ENCODE measurements at places on chromosomes 4 and X.

GRCh38 chr4:125432078-125432477 lies 117.3 kb downstream of the FAT4 start:
- DNase-seq, result no peak

GRCh38 chrX:105063743-105064142 lies 156.8 kb downstream of the TEX13A start:
- DNase-seq, result no peak

- DNase-seq, result no peak
Observed at GRCh38 chr4:75834095-75834771, 68.0 kb downstream of the PPEF2 start.

- no peak for DNase-seq
Observed at GRCh38 chr4:180665481-180665880, 1577.7 kb upstream of the TENM3 start.

DNA sequence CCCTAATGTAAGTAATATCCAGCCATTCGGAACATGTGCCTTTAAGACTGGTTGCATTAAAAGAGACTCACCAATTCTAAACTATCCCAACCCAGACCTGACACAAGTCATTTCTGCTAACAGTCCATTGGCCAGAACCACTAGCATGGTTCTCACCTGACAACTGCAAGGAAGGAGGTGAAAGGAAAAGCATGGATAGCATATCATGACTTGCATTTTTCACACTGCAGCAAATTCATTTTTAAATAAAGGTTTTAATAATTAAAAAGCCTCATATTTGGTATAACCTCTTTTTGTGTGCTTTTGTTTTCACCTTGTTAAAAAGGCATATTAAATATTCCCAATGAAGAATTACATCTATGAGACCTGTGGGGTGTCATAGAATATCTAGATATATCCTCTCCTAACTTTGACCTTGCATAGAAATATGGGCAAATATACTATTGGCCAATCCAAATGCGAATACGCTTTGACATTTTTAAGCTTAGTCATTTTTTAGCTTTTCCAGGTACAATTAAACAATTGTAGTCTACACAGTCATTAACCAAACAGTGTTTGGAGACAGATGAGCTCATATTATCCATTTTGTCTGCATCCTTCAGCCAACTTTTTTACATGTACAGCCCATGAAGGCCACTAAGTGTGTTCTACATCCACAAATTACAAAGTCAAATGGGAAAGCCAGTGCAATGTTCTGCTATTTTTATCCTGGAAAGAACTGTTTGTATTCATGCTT lies 295.3 kb downstream of the PDGFC start:
- no peak for DNase-seq

DNA sequence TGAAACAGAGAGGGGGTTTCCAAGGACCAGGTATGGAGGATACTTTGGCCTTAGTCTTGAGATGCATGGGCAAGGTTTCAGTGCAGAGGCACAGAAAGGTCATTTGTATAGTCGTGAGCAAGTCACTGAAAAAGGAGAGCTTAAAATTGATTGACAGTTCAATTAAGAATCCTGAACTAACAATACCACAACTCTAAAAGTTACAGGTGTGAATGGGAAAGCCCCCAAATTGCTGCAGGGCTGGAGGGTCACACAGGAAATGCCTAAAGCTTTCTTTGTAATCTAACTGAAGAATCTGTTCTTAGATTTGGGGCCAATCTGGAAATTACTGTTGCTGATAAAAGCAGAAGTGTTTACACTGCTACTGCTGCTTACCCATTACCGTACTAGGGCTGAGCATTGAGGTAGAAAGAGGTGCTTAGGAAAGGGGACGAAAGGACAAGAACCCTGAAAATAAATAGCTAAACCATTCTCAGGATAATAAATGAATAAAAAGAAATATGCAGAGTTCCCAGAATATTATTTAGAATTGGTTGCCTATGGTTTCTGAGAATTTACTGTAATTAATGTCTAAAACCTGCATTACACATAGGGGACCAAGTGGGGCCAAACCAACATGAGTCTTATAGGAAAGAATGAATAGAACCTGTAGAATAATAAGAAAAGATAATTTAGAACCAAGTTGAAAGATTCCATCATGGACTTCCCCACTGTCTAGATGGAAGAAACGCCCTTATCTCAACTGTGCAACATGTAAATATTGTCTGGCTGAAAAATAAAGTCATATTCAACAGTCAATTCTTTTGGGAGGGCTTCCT lies 91.9 kb upstream of the PPP1R2C start:
- DNase-seq, result peak; percentile 0

- peak; percentile 28 for DNase-seq
Observed at GRCh38 chrX:47218920-47219815, 687 bp downstream of the CDK16 start.

DNA sequence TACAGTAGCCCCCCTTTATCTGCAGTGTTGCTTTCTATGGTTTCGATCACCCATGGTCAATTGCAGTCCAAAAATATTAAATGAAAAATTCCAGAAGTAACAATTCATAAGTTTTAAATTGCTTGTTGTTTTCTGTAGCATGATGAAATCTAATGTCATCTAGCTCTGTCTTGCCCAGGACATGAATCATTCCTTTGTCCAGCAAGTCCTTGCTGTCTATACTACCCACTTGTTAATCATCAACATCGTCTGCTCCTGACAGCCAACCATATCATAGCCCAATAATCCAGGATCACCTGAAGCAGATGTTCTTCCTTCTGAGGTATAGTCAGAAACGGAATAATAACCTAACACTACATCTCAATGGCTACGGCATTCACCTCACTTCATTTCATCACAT lies 79.8 kb downstream of the ADAMTS3 start:
- no peak for DNase-seq

DNA sequence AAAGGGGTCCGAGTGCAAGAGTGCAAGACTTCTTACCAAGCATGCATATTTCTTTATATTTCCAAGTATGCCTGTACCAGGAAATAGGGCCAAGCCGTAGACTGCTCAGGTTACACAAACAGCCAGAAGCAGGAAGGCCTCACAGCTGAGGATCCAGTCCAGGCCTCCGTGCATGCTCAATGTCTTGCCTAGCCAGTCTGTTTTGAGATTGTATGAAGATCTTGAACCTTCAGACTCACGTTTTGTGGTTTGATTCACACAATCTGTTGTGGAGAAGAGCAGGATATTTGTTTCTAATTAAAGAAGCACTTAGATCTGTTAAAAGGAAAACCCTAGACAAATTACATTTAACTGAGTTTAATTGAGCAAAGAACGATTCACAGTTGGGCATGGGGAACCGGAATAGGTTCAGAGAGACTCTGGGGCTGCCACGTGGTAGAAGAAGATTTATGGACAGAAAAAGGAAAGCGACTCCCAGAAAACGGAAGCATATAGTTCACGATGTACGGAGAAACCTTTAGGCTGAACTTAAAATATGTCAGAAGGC lies 1.2 kb downstream of the MGST2 start:
- DNase-seq, result no peak

- DNase-seq, result no peak
Observed at GRCh38 chr4:113593400-113594230, 167.9 kb downstream of the CAMK2D start.

DNA sequence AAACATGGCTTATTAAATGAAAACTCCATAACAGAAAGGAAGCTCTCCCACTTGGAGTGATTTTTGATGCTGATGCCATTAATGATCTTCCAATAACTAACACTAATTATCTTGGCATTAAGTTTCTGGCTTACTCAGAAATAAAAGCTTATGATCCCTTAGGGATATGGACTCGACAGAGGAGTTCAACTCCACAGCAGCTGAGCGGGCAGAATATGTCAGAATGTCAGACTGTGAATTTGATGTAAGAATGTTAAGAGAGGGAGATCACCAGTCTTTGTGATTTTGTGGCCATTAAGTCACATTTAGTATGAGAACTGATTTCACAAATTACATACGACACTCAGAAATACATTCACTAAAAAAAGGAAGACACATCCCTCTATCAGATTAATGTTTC lies 2244.0 kb downstream of the ARAP2 start:
- DNase-seq, result no peak

DNA sequence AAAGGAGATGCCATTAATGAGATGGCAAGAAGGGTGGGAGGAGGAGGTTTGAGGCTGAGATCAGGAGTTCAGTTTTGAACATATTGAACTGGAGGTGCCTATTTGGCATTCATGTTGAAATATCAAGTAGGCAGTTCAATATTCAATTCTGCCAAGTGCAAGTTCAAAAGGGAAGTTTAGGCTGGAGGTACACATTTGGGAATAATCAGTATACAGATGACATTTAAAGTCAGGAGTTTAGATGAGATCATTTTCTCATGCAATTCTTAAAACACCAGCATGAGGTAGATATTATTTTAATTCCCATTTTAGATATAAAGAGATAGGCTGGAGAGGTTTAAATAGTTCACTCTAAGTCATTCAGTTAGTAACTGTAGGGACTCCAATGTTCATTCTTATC lies 26.1 kb downstream of the COQ2 start:
- DNase-seq, result no peak

- no peak for DNase-seq
Observed at GRCh38 chr4:102139132-102139573, 206.1 kb downstream of the SLC39A8 start.

DNA sequence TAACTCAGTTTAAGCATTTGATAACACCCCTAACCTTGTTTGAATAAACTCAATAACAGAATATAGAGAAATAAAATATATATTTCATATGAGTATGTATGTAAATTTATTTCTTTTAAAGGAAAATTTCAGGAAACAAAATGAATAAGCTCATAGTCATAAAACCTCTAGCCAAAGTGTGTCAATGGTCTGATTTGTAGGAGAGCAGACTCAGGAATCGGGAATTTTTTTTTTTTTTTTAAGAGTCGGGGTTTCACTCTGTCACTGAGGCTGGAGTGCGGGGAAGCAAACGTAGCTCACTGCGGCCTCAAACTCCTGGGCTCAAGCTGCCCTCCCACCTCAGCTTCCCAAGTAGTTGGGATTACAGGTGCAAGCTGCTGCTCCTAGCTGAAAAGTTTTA lies 2.4 kb downstream of the PKD2 start:
- DNase-seq, result no peak

GRCh38 chrX:109537324-109537665 lies 651 bp downstream of the NXT2 start:
- no peak for DNase-seq

DNA sequence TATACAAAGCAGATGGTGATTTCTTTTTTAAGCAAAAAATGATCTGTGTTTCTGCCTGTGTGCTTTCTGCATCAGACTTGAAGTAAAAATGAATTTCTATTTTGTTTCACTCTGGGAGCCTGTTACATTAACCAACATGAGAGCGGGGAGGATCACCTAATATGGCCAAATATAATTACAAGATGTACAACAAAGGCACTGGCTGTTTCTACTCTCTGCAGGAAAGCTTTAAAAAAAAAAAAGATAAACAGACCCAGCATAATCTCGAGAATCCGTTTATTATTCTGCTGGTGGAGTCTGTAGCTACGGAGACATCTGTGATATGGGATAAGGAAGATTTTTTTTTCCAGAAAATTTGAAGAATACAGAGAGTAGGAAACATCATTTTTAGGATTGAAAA lies 103.6 kb downstream of the COMMD8 start:
- DNase-seq, result no peak

DNA sequence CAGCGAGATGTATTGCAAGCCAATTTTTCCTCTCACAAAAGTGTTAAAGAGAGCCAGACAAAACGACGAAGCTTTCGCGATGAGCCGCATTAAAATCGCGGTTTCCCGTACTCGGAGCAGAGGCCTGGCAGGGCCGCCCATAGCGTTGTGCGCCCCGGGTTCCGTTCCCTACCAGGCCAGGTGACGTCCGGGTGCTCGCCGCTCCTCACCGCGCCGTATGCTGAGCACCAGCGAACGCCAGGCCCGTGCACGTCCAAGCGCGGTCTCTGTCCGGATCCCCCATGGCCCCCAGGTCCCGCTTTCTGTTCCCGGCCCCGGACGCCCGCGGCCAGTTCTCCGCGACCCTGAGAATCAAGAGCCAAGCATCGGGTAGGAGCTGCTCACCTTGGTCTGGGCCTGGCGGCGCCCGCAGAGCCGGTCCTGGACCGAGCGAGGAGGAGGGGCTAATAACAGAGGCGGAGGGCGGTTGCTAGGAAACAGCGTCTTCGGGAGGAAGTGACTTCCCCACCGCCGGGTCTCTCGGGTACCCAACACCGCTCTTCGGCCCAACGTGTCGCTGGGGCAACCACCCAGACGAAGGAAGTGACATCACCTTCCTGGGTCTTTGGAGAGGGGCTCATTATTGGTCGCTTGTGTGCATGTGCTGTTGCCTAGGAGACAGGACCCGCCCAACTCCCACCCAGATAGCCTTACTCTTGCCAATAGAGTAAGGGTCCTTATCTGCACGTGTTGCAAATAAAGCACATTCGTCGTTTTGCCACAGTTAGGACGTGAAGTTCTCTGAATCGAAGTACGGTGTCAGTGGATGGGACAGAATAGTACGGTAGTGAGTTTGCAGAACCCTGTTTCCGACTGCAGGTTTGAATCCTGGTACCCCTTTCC lies at the start of gene MAP9:
TSS of gene MAP9 (minus strand) at position 579 of the 882 bp plus-strand sequence. CDS start 1,115 bp downstream, outside the sequence.
- no peak for DNase-seq

DNA sequence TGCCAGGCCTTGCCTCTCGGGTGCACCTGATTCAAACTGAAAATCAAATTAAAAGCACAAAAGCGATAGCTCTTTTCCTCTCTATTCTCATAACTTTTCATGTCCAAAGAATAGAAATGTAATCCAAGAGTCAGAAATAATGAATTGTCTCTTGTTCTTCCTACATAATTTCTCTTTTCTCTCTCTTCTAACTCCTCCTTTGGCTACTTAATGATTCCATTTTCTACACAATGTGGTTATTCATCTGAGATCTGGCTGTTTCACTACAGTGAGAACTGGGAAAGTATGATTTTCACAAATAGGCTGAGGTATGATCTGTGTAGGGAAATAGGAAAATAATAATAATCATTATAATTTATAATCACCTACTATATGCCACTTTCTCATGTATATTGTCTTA lies 703.5 kb downstream of the PDHA2 start:
- no peak for DNase-seq

- no peak for DNase-seq
Observed at GRCh38 chrX:72569786-72570185, 2.9 kb downstream of the HDAC8 start.

- no peak for DNase-seq
Observed at GRCh38 chr4:53781629-53782457, 190.6 kb upstream of the LNX1 start.

DNA sequence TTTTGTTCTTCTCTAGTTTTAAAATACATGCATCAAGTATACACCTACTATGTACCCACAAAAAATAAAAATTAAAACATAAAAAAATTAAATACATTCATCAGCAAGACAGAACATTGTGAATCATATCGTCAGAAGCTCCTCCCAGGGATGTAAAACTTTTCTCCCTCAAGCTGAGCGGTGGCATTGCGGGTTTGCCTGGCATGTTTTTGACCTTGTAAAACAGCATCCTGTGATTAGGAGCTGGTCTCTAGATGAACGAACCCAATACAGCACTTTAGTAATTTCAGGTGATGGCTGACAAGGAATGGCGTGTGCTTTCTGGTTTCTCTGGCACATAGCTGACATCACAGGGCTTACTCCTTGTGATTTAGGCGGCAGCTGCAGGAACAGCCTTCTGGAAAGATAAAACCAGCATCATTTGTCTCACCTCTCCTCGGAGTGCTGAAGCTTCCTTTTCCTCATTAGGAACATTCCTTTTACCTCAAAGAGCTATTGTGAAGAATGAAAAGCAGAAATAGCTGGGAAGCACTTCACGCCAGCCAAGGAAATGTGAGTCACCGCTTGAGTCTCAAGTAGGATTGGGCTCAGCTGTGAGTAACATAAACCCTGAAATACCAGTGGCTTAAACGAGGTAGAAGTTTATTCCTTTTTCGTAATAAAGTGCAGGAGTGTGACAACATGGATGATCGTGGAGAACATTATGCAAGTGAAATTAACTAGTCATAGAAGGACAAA lies 44.3 kb downstream of the NYX start:
- DNase-seq, result no peak

- DNase-seq, result no peak
Observed at GRCh38 chrX:100600758-100601157, 16.0 kb downstream of the TNMD start.

Data from NK-92 treated with Interleukin-12 subunit alpha and Interleukin-12 subunit beta, amount 100 ng/mL, for 24 hours (cell line).